Activated CD4-positive, alpha-beta T cell treated with anti-CD3 and anti-CD28 coated beads for 24 hours (primary cell): ENCODE measurements at places on chromosomes 5 and 9.

DNA sequence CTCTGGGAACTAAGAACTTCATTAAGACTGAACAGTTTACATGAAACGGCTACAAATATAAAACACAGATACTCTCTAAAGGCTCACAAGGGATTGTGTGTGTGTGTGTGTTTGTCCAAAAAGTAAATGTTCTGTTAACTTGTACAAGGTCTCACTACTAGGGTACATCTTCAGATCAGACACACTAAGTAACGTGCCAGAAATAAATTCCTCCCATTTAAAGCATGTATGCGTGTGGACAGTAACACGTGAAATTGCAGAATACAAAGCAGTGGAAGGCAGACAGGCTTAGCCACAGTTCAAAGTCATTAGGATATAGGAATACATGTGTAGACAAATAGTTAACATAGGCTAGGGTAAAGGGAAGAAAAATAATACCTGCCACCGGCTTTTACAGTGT lies 1.8 kb downstream of the BNC2 start:
- DNase-seq = no peak

DNA sequence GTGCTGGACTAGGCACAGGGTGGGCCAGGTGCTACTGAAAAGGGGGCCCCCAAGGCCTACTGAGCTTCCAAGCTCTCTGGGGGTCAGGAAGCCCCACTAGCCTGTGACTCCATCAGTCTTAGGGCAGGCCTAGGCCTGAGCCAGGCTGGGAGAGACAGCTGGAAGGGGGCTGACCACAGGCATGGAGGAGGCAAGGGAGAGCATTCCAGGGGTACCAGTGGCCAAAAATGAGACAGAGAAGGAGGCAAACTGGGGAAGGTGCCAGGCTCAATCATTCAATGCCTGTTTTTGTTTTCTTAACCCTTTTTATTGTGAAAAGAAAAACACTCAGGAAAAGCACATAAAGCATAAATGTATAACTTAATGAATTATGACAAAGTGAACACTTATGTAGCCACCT lies 26.2 kb upstream of the TCF7 start:
- no peak for DNase-seq

DNA sequence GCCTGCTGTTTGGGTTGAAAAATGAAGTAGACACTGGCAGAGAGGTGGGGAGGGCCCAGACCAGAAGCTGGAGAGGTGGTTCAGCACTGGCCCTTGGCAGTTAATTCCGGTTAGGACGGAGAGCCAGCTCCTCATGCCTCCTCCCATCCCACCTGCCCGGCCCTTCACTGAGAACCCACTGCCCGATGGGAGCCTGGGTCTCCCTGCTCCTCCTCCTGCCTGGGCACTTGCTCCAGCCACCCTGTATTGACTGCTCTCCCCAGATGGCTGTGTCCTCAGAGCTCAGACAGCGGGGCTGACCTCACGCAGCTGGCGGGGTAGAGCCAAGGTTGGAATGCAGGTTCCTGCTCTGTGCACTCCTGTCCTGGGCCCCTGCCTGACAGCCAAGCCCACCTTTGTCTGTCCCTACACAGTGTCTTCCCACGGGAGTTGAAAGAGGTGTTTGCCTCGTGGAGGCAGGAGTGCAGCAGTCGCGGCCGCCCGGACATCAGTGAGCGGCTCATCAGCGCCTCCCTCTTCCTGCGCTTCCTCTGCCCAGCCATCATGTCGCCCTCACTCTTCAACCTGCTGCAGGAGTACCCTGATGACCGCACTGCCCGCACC lies 114.7 kb downstream of the DAB2IP start:
- DNase-seq = no peak

GRCh38 chr9:115998666-115999065 lies 154.9 kb upstream of the PAPPA start:
- DNase-seq = no peak

GRCh38 chr9:96150324-96151227 lies 151.4 kb downstream of the HSD17B3 start:
- peak; percentile 11 for DNase-seq

DNA sequence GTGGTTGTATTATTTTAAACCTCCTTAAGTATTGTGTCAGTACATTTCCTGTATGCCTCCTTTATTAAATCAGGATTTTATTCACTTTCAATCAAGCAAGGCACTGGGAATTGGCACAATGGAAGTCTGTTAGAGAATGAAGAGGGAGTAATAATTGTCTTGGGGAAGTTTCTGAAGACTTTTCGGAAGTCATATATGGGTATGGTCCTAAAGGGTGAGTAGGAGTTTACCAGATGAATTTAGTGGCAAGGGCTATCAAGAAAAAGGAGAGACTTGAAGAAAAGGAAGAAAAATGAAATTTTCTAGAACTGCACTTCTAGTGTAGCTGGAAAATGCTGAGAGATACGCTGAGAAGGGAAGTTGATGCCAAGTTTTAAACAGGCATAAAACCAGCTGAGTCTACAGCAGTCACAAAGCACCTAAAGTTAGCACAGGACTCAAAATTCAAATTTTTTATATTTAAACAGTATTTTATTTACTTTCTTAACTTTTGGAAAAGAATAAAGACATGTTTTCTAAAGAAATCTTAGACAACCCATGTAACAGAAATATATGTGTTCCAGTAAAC lies 184.9 kb downstream of the SMC2 start:
- DNase-seq = no peak
